ENCODE measurements at places on chromosomes 6 and 20.

DNA sequence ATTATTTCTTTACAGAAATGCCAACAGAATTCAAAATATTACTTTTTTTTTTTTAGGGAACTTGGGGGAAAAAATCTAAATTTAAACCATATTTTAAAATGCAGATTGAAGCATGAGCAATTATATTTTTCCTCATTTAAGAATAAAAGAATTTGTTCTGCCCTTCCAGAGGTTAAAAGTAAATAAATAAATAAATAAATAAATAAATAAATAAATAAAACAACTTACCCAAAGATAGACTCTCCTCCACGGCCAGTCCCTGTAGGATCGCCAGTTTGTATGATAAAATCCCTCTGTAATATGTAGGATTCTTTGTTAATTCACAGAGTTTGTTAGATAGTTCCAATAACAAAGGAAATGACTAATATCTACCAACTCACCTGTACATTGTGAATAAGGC, 4.7 kb downstream of the PPIL4 start:
- no peak for DNase-seq

DNA sequence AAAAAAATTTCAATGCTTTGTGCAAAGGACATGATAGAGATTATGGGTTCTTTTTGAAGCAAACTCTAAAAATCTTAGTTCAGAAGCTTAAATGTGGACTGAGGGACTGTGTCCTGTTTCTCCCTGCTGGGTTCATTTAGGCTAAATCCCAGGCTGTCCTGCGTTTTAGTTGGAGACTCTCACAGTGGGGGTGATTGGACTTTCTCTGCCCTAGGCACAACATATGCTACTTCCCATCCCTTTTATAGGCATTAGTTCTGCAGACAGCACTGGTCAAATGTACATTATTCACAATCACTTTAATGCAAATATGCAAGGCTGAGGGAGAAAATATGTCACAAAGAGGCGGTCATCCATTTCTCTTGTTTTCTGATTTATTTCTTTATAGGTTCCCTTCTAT, 71.3 kb downstream of the TFAP2B start:
- DNase-seq = no peak

DNA sequence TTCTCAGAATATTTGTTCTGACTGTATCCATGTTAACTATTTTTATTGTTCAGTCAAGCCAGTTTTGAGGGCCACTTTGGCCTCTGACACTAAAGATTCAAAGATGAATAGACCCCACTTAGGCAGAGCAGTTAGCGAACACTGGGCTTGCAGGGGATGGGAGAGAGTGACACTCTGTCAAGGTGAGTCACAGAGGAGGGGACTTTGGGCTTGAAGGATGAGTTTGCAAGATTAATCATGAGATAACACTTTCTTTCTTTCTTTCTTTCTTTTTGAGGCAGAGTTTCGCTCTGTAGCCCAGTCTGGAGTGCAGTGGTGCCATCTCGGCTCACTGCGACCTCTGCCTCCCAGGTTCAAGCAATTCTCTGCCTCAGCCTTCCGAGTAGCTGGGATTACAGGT, 46.4 kb downstream of the SPATA2 start:
- DNase-seq = no peak

GRCh38 chr6:88964509-88964908, 1.1 kb upstream of the RNGTT start:
- no peak for DNase-seq

DNA sequence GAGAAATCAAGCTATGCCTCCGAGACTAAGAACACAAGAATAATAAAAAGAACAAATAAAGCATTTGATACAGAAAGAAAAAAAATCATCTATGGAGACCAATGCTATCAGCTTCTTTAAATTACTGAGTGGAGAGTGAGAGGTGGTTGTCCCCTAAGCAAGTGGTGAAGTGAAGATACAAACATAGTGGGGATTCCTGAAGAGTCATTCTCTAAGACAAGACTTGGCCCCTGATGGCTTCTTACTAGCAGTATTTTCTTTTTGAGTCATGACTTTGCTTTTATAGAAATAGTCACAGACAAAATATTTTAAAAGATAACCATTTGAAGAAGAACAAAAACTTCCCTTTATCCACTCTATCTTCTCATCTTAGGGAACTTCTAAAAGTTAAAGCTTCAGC, 261.4 kb upstream of the PRDM1 start:
- no peak for DNase-seq

GRCh38 chr6:41722969-41723529, 12.4 kb downstream of the TFEB start:
- DNase-seq = no peak

DNA sequence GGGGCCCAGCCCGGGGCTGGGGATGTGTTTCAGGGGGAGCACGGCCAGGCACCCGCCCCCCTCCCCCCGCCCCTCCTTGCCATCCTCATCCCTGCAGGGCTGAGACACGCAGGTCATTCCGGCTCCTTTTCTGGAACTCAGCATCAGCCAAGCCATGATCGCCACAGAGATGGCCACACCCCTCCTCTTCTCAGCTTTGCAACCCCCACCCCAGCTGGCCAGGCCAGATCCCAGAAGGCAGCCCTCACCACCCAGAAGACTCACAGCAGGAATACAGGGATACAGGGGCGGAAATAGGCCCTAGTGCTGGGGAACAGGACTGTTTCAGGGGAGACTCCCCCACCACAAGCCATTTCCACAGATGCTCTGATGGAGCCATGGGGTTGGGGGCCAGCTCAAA, 33.5 kb downstream of the YTHDF1 start:
- no peak for DNase-seq
